Effector CD8-positive, alpha-beta T cell (primary cell): ENCODE measurements at places on chromosomes 6 and 20.

- no peak for DNase-seq
Observed at GRCh38 chr20:45069261-45069660, 31.7 kb downstream of the KCNS1 start.

- DNase-seq = no peak
Observed at GRCh38 chr6:112206110-112206458, 48.3 kb downstream of the LAMA4 start.

DNA sequence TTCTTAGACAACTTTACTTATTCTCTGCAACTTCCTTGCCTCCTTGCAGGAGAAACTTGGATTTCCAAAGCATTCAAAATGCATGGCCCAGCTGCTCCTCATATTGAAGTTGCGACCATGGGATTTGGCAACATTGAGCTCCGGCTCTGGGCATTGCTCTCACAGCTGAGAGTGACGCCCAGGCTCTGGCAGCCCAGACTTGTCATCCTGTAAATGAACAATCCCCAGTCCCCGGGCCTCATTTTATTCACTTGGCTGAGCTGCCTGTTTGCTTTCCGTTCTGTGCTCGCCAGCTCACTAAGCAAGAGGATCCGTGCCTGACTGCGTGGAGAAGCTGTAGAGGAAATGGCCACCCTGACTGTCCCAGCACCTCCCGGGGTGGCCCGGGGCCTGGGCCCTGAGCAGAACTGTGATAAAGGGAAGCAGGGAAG, 119.5 kb upstream of the CD93 start:
- DNase-seq = no peak

GRCh38 chr6:111428811-111429210, 54.2 kb downstream of the REV3L start:
- no peak for DNase-seq

GRCh38 chr6:5950361-5950785, 56.4 kb downstream of the NRN1 start:
- no peak for DNase-seq

DNA sequence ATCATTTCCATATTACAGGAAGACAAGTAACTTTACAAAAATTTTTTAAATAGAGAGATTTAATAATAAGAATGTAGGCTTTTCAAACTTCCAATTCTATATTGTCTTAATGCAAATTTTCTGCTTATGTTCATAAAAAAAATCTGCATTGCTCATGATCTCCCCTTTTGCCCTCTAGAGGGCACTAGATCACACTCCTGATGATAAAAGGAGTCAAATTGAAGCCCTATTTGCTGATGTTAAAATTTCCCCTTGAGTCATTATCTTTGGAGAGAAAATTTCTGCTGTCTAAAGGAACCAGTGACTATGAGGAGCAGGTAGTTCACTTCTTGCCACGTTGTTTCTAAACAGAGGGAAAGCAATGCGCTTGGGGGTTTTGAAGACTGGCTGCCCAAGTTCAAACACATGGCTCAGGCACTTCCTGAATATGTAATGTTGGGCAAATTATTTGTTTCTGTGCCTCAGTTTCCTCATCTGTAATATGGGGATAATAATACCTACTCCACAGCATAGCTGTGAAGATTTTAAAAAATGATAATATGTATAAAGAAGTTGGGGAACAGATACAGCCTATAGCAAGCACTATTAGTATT, 874.2 kb downstream of the TFAP2A start:
- no peak for DNase-seq

- no peak for DNase-seq
Observed at GRCh38 chr20:46371656-46372055, 34.8 kb downstream of the ELMO2 start.

DNA sequence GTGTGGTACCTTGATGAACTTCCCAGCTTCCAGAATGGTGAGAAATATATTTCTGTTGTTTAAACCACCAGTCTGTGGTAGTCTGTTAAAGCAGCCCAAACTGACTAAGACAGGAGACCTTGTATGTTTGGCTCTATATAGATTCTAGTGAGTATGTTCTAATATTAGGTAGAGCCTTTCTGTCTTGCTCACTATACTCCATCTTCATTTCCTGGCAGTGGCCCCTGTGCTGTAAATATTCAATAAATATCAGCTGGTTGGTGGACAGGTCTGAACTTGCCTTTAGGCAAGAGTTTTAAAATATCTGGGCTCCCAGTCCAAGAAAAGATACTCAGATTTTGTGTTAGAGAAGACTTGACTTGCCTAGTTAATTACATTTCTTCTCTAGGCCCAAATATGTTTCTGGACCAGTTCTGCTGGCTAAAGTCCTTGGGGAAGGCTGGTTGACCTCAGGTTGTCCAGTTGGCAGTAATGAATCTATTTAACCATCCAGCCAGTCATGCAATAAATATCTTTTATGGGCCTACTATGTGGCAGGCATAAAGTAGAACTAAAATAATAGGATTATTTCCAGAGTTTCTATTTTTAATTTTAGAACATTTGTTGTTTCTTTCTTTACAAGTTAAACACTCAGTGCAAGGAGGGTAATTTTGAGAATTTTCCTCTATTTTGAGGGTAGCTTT, 22.3 kb downstream of the PPP1R14C start:
- DNase-seq = no peak

DNA sequence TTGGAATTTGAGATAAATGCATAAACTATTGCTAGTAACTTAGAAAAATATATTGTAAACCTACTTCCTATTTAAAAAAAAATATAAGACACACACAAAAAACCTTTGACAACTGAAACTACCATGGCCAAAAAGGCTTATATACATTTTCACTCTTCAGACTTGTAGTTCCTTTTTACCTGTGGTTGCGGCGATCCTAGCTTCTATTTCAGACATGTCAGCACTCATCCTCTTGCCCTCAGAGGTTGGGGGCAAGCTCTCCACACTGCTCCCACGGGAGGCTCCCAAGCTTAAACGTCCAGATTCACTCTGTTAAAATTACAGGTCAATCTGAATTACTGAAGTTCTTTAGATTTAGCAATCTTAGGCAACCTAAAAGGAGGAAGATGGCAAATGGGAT, 39.8 kb downstream of the MAP3K7 start:
- no peak for DNase-seq

- no peak for DNase-seq
Observed at GRCh38 chr6:115783402-115784061, 277.2 kb downstream of the FRK start.

GRCh38 chr20:37745553-37745952, 51.7 kb downstream of the CTNNBL1 start:
- no peak for DNase-seq

DNA sequence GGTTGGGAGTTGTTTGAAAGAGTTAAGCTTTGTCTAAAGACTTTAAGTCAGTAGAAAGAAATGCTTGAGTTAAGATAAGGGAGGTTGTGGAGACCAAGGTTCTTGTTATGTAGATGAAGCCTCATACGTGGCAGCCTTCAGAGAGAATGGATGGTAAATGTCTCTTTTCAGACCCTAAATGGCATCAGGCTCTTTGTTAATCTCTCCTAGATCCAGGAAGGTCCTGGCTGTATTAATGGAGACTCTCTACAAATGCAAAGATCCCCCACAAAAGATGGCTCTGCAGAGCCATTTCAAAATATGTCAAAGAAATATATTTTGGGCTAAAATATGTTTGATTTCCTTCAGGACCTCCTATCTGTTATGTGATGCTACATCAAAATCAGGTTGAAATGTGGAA, 161.6 kb downstream of the ADAT2 start:
- DNase-seq = no peak

GRCh38 chr6:161257793-161258457, 15.9 kb downstream of the AGPAT4 start:
- no peak for DNase-seq

DNA sequence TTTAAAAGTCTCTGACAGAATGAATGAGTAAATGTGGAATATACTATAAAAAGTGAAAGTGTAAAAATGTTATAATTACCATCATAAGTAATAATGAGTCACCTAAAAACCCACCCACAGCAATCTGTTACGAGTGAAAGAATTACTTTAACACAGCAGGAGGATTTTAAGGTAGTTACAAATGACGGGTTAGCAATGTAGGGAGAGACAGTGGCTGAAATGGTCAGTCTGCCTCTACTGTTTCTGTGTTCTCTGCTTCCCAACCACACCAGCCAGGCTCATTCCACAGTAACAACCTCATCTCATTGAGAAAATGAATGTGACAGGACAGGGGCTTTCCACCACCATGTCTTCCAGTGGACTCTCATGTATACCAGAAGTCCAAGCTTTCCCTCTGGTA, 124.4 kb upstream of the KCNK16 start:
- no peak for DNase-seq

- no peak for DNase-seq
Observed at GRCh38 chr6:125818225-125818657, 27.5 kb downstream of the NCOA7 start.

- DNase-seq = no peak
Observed at GRCh38 chr6:93248631-93249030, 170.7 kb downstream of the EPHA7 start.

GRCh38 chr20:52978851-52979250, 6.7 kb downstream of the TSHZ2 start:
- no peak for DNase-seq

GRCh38 chr6:152316024-152316423, 321.1 kb downstream of the SYNE1 start:
- DNase-seq = no peak

DNA sequence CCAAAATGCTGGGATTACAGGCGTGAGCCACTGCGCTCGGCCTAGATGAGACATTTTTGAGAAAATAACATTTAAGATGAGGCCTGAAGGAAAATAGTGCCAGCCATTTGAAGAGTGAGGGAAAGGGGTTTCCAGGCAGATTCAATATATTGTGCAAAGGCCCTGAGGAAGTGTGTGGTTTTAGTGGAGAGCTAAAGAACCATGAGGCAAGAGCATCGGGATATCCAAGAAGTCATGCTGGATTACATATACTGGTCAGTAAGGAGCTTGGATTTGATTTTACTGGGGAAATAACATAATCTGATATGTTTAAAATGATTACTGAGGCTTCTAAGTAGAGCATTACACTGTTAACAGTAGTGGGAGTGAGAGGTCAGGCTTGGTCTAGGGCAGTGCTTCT, 47.0 kb downstream of the CARMIL1 start:
- DNase-seq = no peak

GRCh38 chr6:154509421-154510143, 903 bp downstream of the CNKSR3 start:
- no peak for DNase-seq

GRCh38 chr20:61387204-61387953, 135.3 kb downstream of the CDH4 start:
- DNase-seq = no peak
